Activated naive CD4-positive, alpha-beta T cell treated with anti-CD3 and anti-CD28 coated beads, Interleukin-2, amount 10 ng/mL, durations not matched to agents 7 days and 5 days (primary cell): ENCODE measurements at places on chromosomes 11 and 22.

DNA sequence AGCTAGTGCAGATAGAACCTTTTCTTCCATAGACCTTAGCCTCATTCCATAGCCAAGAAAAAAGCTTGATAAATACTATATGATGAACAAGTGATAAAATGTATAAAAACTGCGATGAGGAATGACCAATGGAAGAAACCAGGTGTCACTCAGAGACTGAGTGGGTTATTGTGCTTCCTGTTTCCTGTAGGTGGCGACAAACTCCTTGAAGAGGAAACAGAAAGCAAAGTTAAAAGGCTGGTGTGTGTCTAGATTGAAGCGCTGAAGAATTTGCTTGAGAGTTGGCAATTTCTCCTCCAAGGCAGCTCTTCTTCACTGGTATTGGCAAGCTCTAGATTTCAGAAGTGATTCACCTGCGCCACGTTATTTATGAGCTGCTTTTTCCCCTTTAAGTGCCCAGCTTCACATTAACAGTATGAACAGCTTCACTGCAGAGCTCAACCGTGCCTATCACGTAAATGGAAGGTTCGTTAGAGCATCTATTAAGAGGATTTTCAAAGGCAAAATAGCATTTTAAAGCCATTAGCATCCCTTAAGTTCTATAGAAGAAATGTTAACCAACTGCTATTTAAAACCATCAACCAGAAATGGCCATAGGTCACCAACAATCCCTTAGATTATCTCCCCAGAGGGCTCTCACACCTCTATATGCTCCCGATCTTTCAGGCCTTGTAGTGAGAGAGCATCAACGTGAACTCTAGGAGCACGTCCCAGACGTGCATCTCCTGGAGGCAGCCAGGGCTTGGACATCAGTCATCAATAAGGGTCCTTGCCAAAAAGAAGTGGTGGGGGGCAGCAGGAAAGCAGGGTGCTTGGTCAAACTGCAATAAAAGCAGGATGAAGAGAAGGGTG is 179.4 kb downstream of the CADM1 start:
- H3K27me3 ChIP-seq = no peaks in the 10 kb centered on the region
- no peak overlapping the region for H3K4me3 ChIP-seq
- peak; percentile 35 for DNase-seq

DNA sequence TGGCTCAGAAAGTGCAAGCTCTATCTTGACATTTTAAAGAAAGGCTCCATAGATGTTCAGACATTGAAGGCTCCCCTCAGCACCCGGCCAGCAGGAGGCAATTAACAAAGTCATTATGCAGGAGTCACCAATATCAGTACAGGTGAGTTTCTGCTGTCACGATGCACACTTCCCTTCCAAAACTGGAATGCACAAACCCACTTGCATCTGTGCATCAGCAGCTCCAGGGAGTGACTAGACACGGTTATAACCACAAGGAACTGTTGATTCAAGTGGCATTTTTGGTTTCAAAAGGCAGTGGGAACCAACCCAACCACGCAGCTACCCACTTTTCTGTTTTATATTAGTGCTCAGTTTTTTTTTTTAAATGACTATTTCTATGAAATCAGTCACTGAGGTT is 293.9 kb upstream of the NARS2 start:
- H3K27ac ChIP-seq = no peak overlapping the region
- H3K36me3 ChIP-seq = no peaks in the 10 kb centered on the region
- peaks cover 3% of the 10 kb centered on the region for H3K27me3 ChIP-seq
- no peak overlapping the region for H3K4me3 ChIP-seq
- no peak for DNase-seq

DNA sequence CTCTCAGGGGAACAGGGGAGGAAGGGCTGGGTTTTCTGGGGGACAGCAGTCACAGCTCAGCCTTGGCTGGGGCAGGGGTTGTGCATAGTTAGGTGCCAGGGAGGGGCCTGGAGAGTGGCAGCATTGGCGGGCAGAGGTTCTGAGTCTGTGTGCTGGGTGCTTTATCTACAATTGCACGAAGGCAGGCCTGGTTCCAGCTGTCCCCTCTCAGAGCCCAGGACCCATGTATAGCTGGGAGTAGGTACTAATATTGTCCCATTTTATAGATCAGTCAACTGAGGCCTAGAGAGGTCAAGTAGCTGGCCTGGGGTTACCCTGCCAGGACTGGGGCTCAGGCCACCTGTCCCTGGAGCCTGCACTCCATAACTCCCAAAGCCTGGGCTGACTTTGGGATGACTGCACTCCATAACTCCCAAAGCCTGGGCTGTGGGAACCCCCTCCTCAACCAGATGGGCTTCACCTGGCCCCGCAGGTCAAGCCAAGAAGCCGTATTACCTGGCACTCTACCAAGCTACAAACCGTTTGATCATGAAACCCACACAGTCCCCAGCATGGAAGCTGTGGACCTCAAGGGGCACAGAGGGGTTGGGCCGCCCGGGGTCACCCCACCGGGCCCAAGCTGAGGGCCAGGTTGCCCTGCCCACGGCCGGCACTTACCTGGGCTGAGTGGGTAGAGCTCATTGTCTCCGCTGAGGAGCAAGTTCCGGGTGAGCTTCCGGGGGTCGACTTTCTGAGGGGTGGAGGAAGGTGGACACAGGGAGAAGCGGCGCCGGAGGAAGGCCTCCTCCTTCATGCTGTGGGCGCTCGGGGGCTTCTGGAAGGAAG is 36.5 kb downstream of the OSBPL5 start:
- no peaks in the 10 kb centered on the region for H3K36me3 ChIP-seq
- H3K4me3 ChIP-seq = no peak overlapping the region
- no peaks in the 10 kb centered on the region for H3K27me3 ChIP-seq
- H3K4me1 ChIP-seq = no peaks in the 10 kb centered on the region

DNA sequence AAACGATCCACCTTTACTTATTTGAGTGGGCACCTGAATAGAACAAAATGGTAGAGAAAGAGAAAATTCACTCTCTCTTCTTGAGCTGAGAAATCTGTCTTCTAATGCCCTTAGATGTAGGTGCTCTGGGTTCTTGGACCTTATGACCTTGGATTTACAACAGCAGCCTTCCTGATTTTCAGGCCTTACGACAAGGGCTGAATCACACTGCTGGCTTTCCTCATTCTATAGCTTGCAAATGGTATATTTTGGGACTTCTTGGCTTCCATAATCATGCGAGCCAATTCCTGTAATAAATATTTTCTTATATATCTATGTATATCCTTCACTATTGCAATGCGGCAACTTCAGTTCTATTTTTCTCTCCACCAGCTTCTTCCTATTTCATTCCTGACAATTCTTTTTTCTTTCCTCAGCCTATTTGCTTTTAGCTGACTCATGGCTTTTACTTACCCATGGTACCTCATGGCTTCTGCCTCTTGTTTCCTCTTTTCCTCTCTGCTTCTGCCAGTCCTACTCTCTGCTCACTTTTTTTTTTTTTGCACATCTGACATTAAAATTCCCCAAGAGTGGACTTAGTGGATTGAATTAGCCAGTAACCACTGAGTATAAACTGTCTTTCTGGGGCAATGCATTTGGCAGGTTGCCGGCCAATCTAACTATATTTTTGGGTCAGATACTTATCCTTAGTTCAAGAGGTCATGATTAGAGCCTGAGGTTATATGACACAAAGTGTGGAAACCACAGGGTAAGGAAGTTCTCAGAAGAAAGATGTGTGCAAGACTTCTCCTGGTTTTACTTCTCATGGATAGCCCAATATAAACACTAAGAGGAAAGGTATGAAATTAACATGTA is 359.5 kb downstream of the TMEM135 start:
- no peaks in the 10 kb centered on the region for H3K27me3 ChIP-seq
- no peak overlapping the region for H3K4me3 ChIP-seq
- H3K36me3 ChIP-seq = no peaks in the 10 kb centered on the region
- no peaks in the 10 kb centered on the region for H3K4me1 ChIP-seq
